ENCODE measurements at places on chromosomes 2 and 18. TPM values are rescaled to one million over a fixed set of nuclear protein-coding genes. Genes with fewer than 3 reads are reported as not detected.
A peak's percentile ranks its signal among the peaks of the same experiment; 100 is the strongest.

DNA sequence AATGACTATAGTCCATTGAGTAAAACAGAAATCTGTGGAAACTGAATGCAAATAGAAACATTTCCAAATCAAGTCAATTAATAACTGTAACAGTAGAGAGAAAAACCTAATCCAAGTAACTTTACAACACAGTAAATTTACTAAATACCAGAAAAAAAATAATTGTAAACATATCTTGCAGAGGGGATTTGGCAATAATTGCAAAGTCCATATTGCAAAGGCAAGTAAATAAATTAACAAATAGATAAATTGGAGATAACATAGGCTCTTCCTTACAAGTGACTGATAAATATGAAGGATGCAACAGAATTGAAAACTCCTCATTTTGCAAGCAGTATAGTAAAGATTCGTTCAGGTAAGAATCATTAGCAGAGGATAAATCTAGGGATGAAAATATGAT lies 65.0 kb downstream of the SMC6 start:
- no peak overlapping the region for H3K4me3 ChIP-seq
- no peak overlapping the region for H3K27ac ChIP-seq
- no peaks in the 10 kb centered on the region for H3K4me1 ChIP-seq
- no peaks in the 10 kb centered on the region for H3K36me3 ChIP-seq
- no peaks in the 10 kb centered on the region for H3K27me3 ChIP-seq
- no peak for DNase-seq

- H3K27ac ChIP-seq: no peak overlapping the region
- H3K4me3 ChIP-seq: no peak overlapping the region
- no peaks in the 10 kb centered on the region for H3K4me1 ChIP-seq
- H3K36me3 ChIP-seq: no peaks in the 10 kb centered on the region
Measured at GRCh38 chr2:16336916-16337315, 328.7 kb downstream of the CYRIA start.

DNA sequence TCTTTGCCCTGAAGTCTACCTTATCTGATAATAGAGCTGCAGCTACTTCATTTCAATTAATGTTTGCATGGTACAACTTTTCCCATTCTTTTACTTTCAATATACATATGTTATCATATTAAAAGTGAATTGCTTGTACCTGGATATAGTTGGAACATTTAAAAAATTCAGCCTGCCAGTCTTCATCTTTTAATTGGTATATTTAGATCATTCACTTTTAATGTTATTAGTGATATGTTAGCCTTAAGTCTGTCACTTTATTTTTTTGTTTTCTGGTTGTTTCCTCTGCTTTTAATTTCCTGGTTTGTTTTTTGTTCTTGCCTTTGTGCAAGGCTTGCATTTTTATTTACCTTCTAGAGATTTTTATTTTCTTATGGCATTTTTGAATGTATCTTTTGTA lies 158.2 kb downstream of the GALNT1 start:
- no peak overlapping the region for H3K4me3 ChIP-seq
- H3K36me3 ChIP-seq: no peaks in the 10 kb centered on the region
- H3K4me1 ChIP-seq: no peaks in the 10 kb centered on the region
- no peaks in the 10 kb centered on the region for H3K27me3 ChIP-seq

GRCh38 chr2:74856004-74856578 lies 22.2 kb downstream of the HK2 start:
- DNase-seq: no peak
- no peak overlapping the region for H3K27ac ChIP-seq
- H3K4me3 ChIP-seq: no peak overlapping the region
- H3K27me3 ChIP-seq: no peaks in the 10 kb centered on the region

DNA sequence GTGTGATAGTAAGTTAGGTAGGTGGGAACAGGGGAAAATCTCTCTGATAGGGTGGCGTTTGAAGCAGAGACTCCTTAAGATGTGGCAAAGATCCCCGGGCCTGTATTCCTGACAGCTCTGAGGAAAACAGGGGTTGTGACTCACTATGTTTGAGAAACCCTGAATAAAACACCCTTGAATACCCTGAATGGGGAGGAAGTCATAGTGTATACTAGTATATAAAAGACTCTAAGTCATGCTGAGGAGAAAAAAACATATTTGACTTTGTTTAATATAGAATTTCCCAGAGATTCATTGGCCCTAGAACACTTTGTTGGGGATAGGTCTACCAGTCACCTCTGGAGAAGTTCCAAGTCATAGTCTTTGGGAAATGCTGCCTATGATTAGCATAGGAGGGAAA lies 590.9 kb downstream of the IRS1 start:
- H3K4me3 ChIP-seq: no peak overlapping the region
- no peaks in the 10 kb centered on the region for H3K36me3 ChIP-seq

- H3K27ac ChIP-seq: no peak overlapping the region
- H3K4me1 ChIP-seq: no peaks in the 10 kb centered on the region
- H3K4me3 ChIP-seq: no peak overlapping the region
- H3K36me3 ChIP-seq: no peaks in the 10 kb centered on the region
Measured at GRCh38 chr18:54805571-54806334, 22.5 kb upstream of the RAB27B start.

- H3K4me3 ChIP-seq: no peak overlapping the region
- peaks cover 69% of the 10 kb centered on the region for H3K4me1 ChIP-seq
- no peaks in the 10 kb centered on the region for H3K27me3 ChIP-seq
- no peak for DNase-seq
- H3K27ac ChIP-seq: no peak overlapping the region
- H3K36me3 ChIP-seq: no peaks in the 10 kb centered on the region
Measured at GRCh38 chr2:152406119-152406835, 71.3 kb downstream of the FMNL2 start.

- H3K36me3 ChIP-seq: no peaks in the 10 kb centered on the region
- no peak overlapping the region for H3K4me3 ChIP-seq
- DNase-seq: no peak
- no peaks in the 10 kb centered on the region for H3K4me1 ChIP-seq
- H3K27ac ChIP-seq: no peak overlapping the region
- H3K27me3 ChIP-seq: no peaks in the 10 kb centered on the region
Measured at GRCh38 chr2:122939796-122940195, 1085.3 kb upstream of the CNTNAP5 start.

- H3K27ac ChIP-seq: peak overlapping the region; percentile 96
- H3K27me3 ChIP-seq: no peaks in the 10 kb centered on the region
- H3K4me1 ChIP-seq: peaks cover 11% of the 10 kb centered on the region
- no peaks in the 10 kb centered on the region for H3K36me3 ChIP-seq
- peak overlapping the region; percentile 60 for H3K4me3 ChIP-seq
Measured at GRCh38 chr18:58671632-58672564, 633 bp downstream of the MALT1 start.

DNA sequence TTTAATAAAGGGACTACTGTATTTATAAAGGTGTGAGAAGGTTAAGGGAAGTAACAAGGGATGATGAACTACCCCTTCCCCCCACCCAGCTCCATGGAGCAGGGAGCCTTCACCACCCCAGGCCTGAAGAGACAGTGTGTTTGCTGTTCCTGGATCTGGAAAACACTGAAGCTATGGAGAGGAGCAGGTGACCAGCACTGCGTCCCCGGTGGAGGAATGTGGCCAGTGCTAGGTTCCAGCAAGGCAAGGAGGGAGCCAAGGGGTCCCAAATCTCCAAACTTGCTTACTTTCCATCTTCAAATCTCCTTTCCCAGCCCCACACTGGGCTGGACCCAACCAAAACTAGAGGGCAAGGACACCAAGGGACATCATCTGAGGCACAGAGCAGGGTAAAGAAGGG lies 128.7 kb upstream of the CD302 start:
- no peak overlapping the region for H3K4me3 ChIP-seq
- H3K4me1 ChIP-seq: peaks cover 3% of the 10 kb centered on the region
- H3K36me3 ChIP-seq: no peaks in the 10 kb centered on the region
- no peak overlapping the region for H3K27ac ChIP-seq
- no peak for DNase-seq
- no peaks in the 10 kb centered on the region for H3K27me3 ChIP-seq

Gene FBXO48
- 2.0 TPM for total RNA-seq

Gene DYNAP
- not detected for total RNA-seq

Gene CHRND
- total RNA-seq: not detected

Gene TLX2
- total RNA-seq: not detected

Data from tibial nerve (tissue), 4 donors.